Small intestine (tissue), 16 donors: ENCODE measurements at places on chromosomes 5 and 9. TPM values are rescaled to one million over a fixed set of nuclear protein-coding genes. Genes with fewer than 3 reads are reported as not detected.

GRCh38 chr9:81476813-81477490 lies 212.4 kb downstream of the TLE1 start:
- no peak overlapping the region for H3K4me3 ChIP-seq
- no peak for DNase-seq
- no peaks in the 10 kb centered on the region for H3K36me3 ChIP-seq
- H3K4me1 ChIP-seq, result no peaks in the 10 kb centered on the region
- no peak overlapping the region for H3K27ac ChIP-seq
- H3K27me3 ChIP-seq, result no peaks in the 10 kb centered on the region

DNA sequence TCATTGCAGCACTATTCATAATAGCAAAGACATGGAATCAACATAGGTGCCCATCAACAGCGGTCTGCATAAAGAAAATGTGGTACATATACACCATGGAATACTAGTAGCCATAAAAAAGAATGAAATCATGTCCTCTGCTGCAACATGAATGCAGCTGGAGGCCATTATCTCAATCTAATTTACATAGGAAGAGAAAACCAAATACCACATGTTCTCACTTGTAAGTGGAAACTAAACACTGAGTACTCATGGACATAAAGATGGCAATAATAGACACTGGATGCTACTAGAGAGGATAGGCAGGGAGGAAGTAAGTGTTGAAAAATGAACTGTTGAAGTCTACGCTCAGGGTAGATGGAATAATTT lies 203.9 kb upstream of the CDH9 start:
- no peaks in the 10 kb centered on the region for H3K27me3 ChIP-seq
- no peaks in the 10 kb centered on the region for H3K4me1 ChIP-seq
- no peak overlapping the region for H3K27ac ChIP-seq
- no peak overlapping the region for H3K4me3 ChIP-seq
- no peak for DNase-seq
- no peaks in the 10 kb centered on the region for H3K36me3 ChIP-seq

DNA sequence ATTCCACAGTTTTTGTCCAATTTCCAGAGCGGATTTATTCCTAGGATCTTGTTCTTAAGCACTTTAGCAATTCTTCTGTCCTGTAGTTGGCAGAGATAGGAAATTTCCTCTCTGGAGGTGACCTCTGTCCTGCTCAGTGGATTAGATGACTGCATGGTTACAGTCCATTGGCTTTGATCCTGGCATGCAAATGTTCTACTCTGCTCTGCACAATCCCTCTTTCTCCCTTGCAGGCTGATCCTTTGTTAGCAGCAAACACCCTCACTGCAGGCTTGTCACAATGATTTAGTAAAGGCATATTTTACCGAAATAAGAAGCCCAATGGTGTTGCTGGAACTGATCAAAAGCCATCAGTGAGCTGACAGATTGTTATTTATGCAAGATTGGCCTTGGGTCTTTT lies 243.8 kb downstream of the COX7C start:
- no peak for DNase-seq
- no peaks in the 10 kb centered on the region for H3K27me3 ChIP-seq
- no peak overlapping the region for H3K27ac ChIP-seq
- no peaks in the 10 kb centered on the region for H3K36me3 ChIP-seq
- H3K4me1 ChIP-seq, result no peaks in the 10 kb centered on the region

- no peaks in the 10 kb centered on the region for H3K27me3 ChIP-seq
- no peaks in the 10 kb centered on the region for H3K36me3 ChIP-seq
- no peak overlapping the region for H3K4me3 ChIP-seq
- no peak overlapping the region for H3K27ac ChIP-seq
- DNase-seq, result no peak
- H3K4me1 ChIP-seq, result no peaks in the 10 kb centered on the region
Measured at GRCh38 chr5:152376886-152377285, 28.2 kb downstream of the NMUR2 start.

DNA sequence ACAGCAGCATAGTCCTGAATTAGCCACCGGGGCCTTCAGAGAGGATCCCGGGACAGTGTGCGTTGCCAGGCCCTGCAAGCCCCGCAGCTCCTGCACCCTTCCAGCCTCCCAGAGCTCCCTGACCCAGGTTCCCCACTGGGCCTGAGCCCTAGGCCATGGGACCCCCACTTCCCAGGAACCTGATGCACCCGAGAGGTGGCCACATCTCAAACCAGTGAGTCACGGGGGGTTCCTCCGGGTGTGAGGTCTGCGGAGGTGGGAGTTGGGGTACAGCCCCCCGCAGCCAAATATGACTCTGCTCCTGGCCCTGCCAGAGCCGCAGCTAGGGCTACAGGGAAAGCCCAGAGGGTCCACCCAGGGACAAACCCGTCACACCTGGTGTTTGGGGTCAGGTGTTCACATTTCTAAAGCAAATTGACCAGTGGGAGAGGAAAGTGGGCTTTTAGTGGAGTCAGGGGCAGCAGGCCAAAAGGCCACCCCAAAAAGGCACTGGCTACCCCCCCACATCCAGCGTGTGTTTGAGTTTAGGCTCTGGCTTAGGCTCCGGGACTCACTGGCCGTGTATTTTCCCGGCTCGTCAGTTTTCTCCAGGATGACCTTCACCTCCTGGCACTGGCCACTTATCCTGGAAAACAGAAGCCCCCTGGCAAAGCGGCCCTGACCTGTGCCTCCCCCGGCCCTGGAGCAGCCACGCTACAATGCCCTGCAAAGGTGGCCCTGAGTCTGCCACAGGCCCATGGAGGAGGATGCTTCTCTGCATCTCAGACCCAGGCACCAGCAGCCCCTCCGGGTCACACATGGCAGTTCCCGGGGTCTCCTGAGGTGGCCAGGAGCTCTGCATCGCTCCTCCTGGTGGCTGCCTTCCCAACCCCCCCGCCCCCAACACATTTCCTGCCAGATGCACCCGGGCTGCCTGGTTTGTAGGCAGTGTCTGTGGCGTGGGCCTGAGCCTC lies 17.4 kb upstream of the OBP2B start:
- no peak overlapping the region for H3K27ac ChIP-seq
- H3K36me3 ChIP-seq, result no peaks in the 10 kb centered on the region
- no peak overlapping the region for H3K4me3 ChIP-seq
- DNase-seq, result no peak
- H3K27me3 ChIP-seq, result no peaks in the 10 kb centered on the region
- H3K4me1 ChIP-seq, result peaks cover 5% of the 10 kb centered on the region

GRCh38 chr5:79795764-79796398 lies 106.2 kb downstream of the CMYA5 start:
- H3K36me3 ChIP-seq, result no peaks in the 10 kb centered on the region
- DNase-seq, result no peak
- H3K27ac ChIP-seq, result no peak overlapping the region
- no peak overlapping the region for H3K4me3 ChIP-seq
- no peaks in the 10 kb centered on the region for H3K27me3 ChIP-seq
- H3K4me1 ChIP-seq, result no peaks in the 10 kb centered on the region

- no peaks in the 10 kb centered on the region for H3K27me3 ChIP-seq
- H3K36me3 ChIP-seq, result no peaks in the 10 kb centered on the region
- DNase-seq, result no peak
- no peaks in the 10 kb centered on the region for H3K4me1 ChIP-seq
- no peak overlapping the region for H3K4me3 ChIP-seq
- no peak overlapping the region for H3K27ac ChIP-seq
Measured at GRCh38 chr9:16918920-16919319, 48.5 kb upstream of the BNC2 start.

- H3K27ac ChIP-seq, result no peak overlapping the region
- H3K4me3 ChIP-seq, result no peak overlapping the region
- H3K27me3 ChIP-seq, result no peaks in the 10 kb centered on the region
Measured at GRCh38 chr9:18238752-18239447, 235.1 kb upstream of the ADAMTSL1 start.

- H3K27me3 ChIP-seq, result no peaks in the 10 kb centered on the region
- H3K4me3 ChIP-seq, result no peak overlapping the region
- H3K36me3 ChIP-seq, result no peaks in the 10 kb centered on the region
- DNase-seq, result no peak
- no peaks in the 10 kb centered on the region for H3K4me1 ChIP-seq
- H3K27ac ChIP-seq, result no peak overlapping the region
Measured at GRCh38 chr9:114606597-114607207, 4.4 kb upstream of the TMEM268 start.

DNA sequence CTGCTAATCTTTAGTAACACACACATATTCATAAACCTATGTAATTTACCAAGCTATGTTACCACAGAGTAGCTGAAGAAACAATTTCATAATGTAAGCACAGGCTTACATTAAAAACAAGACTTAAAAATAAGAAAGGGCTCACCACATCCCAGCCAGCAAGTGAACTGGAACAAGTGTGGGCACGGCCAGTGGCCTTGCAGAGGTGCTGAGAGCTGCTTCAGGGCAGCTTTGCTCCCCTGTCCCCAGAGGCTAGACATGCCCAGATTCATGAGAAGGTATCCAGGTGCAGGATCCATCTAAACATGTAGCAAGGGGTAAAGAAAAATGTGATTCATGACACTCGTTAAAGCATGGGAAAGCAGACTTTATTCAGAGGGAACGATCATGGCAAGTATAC lies 62.0 kb upstream of the CKS2 start:
- no peak overlapping the region for H3K4me3 ChIP-seq
- DNase-seq, result no peak
- H3K4me1 ChIP-seq, result no peaks in the 10 kb centered on the region
- no peak overlapping the region for H3K27ac ChIP-seq
- H3K36me3 ChIP-seq, result no peaks in the 10 kb centered on the region

DNA sequence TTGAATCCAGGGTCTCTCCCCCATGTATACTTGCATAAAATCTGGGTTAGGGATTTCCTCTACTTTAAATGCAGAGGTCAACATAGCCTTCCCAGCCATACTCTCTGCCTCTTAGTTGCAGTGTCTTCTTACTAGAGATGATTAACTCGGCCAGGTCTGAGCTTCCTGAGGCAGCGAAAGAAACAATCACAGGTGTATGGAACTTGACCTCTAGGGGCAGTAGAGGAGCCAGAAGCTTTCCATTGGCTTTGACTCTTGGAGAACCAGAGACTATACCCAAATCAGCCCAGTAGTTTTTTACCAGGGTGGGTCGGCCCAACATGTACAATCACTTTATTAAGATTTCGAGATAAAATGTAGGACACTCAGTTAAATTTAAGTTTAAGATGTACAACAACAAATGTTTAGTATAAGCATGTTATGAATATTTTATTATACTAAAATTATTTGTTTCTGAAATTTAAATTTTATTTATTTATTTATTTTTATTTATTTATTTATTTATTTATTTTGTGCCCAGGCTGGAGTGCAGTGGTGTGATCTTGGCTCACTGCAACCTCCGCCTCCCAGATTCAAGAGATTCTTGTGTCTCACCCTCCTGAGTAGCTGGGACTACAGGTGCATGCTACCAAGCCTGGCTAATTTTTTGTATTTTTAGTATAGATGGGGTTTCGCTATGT lies 48.0 kb upstream of the DMRT3 start:
- no peak overlapping the region for H3K4me3 ChIP-seq
- H3K36me3 ChIP-seq, result no peaks in the 10 kb centered on the region
- no peak overlapping the region for H3K27ac ChIP-seq
- H3K27me3 ChIP-seq, result no peaks in the 10 kb centered on the region

DNA sequence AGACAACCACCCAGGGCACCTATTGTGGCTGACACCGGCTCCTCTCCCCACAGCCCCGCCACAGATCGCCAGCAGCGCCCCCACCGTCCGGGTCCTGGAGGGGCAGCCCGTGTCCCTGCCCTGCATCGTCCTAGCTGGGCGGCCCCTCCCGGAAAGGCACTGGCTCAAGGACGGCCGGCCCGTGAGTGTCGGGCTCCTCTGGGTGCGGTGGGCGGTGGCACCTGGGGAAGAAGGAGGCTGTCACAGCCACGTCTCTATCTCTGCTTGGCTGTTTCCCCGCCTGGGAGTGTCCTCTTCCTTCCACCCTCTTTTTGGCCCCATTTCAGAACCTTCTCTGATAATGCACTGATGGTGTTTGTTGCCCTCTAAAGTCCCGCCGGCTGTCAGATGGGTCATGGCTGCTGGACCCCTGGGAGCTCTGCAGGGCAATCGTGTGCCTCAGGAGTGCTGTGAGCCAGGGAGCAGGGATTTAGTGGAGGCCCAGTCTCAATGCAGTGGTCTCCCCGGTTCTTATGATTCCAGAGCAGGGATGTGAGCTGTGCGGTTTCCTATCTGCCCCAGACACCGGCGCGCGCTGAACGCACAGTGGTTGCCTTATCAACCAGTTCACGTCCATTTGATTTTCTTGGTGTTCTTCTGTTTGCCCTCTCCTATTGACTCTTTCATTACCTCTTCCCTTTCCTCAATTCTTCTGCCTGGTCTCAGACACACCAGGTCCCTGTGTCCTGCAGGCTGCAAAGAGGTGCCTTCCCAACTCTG lies 55.3 kb downstream of the HMCN2 start:
- H3K4me3 ChIP-seq, result no peak overlapping the region
- H3K4me1 ChIP-seq, result no peaks in the 10 kb centered on the region
- no peaks in the 10 kb centered on the region for H3K36me3 ChIP-seq
- H3K27ac ChIP-seq, result no peak overlapping the region
- H3K27me3 ChIP-seq, result peaks cover 52% of the 10 kb centered on the region
- peak; percentile 4 for DNase-seq

DNA sequence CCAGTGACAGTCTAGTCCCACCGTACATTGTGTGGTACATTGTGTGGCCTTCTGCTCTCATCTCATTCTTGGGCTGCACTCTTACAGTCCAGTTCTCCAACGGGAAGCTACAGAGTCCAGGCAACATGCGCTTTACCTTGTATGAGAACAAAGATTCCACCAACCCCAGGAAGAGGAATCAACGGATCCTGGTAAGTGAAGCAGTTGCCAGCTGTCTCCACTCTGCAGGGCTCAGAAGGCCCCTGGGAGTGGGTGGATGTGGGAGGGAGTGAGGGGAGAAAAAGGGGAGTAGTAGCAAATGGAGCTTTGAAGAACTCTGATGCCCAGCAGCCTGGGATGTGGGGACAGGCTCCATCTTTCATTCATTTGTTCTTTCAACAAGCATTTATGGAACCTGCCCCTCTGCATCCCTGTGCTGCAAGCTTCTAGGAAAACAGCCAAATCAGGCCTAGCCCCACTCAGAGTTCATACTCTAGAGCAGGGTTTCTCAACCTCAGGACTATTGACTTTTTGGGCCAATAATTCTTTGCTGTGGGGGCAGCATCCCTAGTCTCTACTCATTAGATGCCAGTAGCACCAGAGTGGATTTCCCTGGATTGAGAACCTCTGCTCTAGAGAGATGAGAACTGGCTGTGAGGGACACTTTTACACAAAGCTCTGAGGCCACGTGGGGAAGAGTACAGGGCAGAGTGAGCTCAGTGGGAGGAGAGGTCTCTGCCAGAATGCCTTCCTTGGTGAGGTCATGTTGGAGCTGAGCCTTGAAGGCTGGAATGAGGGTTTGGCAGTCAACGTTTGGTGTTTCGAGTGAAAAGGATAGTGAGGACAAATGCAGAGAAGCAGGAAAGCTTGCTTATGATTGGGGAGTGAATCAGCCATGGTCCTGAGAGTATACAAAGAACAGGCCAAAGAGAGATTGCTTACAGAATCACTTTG lies 1.1 kb downstream of the POLR1E start:
- no peaks in the 10 kb centered on the region for H3K27me3 ChIP-seq
- H3K36me3 ChIP-seq, result peaks cover 4% of the 10 kb centered on the region
- DNase-seq, result peak; percentile 33
- H3K27ac ChIP-seq, result peak overlapping the region; percentile 30
- H3K4me3 ChIP-seq, result peak overlapping the region; percentile 54

GRCh38 chr9:69919461-69920061 lies 98.9 kb downstream of the CFAP95 start:
- no peaks in the 10 kb centered on the region for H3K4me1 ChIP-seq
- no peak overlapping the region for H3K4me3 ChIP-seq
- DNase-seq, result peak; percentile 40
- H3K27me3 ChIP-seq, result no peaks in the 10 kb centered on the region

GRCh38 chr5:125837866-125838265 lies 585.3 kb upstream of the GRAMD2B start:
- H3K4me1 ChIP-seq, result no peaks in the 10 kb centered on the region
- H3K27me3 ChIP-seq, result no peaks in the 10 kb centered on the region
- H3K36me3 ChIP-seq, result no peaks in the 10 kb centered on the region

PCSK1 gene
- 12.7 TPM for polyA plus RNA-seq

DDX4 gene
- polyA plus RNA-seq, result 0.01 TPM

HRH2 gene
- 6.5 TPM for polyA plus RNA-seq

C9orf50 gene
- not detected for polyA plus RNA-seq

SLC46A2 gene
- not detected for polyA plus RNA-seq

RASEF gene
- polyA plus RNA-seq, result 2.2 TPM

SHOC1 gene
- 0.04 TPM for polyA plus RNA-seq

CLINT1 gene
- polyA plus RNA-seq, result 37.3 TPM
